Smooth muscle cell of the brain vasculature (primary cell): ENCODE measurements at places on chromosomes 6 and 20.

GRCh38 chr6:35061102-35061615, 80.0 kb downstream of the TCP11 start:
- no peak for DNase-seq

DNA sequence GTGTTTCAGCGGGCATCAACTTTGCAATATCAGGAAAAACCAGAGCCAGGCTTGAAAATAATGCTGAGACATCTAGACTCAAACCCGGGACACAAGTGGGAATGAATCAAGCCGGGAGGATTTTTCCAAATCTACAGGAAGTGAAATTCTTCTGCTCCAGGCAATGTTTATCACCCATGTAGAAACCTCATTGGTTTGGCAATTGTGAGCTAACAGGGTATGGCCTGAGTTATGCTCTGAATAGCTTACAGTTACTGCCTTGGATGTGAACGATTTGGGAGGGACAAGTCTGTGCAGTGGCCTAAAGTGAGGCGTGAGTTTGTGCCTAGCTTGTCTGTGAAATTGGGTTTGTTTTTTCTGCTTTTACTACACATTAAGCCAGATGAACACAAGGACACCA, 87.4 kb downstream of the PCSK2 start:
- DNase-seq: no peak

DNA sequence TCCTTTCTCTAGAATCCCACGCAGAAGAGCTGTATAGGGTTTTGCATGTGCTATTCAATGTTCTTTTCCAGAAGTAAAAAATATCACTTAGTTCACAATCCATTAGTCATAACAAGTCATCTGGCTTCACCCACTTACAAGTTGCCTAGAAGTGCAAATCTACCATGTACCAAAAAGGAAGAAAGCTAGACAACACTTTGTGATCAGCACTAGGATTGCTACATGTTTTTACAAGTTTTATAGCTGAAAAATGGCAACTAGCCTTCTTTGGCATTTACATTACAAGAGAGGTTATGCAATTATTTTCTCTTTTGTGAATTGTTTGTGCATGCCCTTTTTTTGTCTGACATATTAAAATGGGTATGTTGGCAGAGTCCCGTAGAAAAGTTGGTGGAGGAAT, 85.6 kb upstream of the PTPRK start:
- DNase-seq: no peak

DNA sequence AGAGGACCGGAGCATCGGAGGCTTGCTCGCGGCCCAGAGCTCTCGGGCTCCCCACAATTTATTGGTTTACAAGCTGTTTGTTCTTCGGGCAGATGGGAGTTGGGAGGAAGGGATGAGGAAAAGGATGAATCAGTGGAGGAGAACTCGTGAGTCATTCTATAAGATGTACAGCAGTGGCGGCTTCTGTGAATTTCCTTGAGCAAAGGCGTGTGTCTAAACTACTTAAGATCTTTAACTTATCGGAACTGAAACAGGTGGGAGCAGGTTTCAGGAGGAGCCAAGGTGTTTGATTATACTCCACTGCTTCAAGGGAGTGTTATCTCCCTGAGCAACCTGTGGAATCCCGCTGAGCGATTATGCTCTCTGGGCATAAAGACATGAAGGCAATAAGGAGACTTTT, 50.5 kb upstream of the IBTK start:
- DNase-seq: no peak

DNA sequence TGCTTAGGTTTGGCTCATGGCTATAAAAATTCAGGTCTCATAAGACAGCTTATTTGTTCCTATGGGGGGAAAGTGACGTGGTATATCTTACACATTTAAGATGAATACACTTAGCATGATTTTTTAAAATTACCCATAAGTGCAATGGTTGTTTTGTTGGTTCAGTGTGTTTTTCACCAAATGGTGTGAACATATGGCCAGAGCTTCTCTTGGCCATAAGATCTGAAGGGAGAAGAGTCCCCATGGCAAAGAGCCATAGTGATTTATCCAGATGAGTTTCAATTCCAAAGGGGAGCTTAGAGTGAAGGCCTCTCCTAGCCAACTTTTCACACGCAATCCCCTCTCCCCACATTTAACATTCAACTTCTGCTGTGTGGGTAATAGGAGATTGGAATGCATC, 107.6 kb downstream of the TMEM242 start:
- no peak for DNase-seq

DNA sequence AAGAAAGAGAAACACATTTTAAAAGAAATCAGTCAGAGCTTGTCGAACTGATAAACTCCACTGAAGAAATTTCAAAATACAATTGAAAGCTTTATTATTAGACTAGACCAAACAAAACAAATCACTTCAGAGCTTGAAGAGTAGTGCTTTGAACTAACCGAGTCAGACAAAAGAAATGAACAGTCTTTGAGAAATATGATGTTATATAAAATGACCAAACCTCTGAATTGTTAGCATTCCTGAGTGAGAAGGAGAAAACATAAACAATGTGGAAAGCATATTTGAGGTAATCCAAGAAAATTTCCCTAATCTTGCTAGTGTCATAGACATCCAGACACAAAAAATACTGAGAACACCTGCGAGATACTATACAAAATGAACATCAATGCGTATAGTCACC, 13.2 kb upstream of the CST4 start:
- no peak for DNase-seq

DNA sequence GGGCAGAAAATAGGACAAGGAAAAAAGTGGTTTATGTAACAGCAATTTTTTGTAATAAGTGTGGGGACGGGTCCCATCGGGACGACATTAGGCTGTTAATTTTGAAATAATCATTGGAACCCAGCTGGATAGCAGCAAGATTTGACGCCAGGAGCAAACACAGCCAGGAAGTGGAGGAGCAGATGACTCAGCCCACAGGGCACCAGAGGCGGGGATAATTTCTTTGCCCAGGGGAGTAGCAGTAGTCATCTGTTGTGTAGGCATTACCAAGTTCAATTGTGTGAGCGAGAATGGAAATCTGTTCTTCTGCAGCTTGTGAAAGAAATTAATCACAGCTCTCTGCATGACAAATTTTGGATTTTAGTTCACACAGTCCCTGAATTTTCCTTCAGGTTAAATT, 22.6 kb upstream of the RIN2 start:
- DNase-seq: peak; percentile 45
